ENCODE measurements at places on chromosomes 12 and 14.

DNA sequence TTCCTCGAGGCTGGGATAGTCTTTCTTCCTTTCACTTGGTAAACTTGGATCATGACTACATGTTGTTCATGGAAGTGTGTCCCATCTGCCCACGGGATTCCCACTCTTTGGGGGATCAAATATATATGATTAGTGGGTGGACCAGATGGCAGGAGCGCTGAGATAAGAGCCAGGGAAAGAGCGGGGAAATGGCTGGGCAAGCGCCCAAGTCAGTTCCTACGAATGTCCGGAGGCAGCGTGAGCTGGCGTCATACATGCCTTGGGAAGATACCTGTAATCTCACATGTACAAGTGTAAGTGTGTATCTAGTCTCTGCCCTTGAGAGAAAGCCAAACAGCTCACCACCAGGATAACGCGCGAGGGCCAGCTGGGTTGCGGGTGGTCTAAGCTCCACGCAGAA lies 62.3 kb downstream of the FZD10 start:
- DNase-seq: no peak

DNA sequence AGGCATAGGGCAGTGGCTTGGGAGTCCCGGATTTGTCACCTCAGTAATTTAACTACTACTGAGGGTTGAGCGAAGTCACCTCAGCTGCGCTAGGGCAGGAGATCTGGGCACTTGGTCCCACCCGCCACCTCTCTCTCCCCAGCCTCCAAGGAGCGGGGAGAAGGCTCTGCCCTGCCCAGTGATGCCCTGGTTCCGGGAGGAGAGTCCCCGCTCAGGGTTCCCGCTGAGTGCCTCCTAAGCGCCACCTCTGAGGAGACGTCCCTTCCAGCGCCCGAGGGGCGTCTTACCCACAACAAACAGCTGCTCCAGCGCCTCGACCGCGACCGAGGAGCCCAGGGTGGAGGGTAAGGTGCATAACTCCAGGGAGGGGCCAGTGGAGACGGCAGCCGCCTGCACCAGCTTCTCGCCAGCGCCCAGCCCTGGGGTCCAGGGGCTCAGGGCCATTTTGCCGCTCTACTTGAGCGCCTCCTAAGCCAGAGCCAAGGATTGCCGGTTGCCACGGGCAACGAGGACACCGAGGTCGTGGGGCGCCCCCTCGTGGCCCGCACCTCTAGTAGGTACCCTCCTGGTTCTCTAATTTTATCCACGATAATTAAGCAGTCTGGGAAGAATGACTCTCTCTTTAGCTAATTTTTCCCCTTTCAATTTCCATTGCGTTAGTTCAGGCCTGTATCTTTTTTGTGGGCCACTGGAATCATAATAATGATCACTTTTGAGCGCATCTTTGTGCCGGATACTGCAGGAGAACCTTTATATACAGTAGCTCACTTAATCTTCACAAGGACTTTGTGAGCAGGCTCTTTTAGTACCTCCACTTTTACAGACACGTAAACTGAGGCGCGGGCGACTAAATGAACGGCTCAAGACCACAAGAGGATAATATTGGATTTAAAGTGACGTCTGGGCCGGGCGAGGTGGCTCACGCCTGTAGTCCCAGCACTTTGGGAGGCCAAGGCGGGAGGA lies at the start of gene CCDC175:
TSS of gene CCDC175 (minus strand) at position 481 of the 963 bp plus-strand sequence. CDS start at position 444, 37 bp downstream.
- DNase-seq: peak; percentile 32

DNA sequence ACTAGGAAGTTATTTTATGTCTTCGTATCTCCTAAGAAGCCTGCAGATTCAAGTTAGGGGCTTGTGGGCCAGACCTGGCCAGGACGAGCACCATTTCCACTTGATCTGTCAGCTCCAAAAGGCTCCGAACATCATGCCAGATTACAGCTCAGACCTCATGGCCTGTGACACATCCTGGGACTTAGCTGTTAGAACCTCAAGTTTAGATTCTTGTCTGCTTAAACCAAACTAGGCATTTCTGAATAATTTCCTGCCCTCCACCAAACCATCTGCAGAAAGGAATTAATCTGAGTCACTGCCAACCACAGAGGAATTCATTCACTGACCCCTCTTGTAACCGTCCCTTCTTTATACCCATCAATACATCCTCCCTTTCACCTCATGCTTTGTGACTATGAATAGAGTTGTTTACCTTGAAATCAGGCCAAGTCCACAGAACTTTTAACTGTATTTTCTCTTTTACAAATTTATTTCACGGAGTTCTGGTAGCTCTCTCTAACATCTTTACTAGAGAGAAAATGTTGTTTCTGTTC lies 120.3 kb downstream of the FBXL14 start:
- no peak for DNase-seq

DNA sequence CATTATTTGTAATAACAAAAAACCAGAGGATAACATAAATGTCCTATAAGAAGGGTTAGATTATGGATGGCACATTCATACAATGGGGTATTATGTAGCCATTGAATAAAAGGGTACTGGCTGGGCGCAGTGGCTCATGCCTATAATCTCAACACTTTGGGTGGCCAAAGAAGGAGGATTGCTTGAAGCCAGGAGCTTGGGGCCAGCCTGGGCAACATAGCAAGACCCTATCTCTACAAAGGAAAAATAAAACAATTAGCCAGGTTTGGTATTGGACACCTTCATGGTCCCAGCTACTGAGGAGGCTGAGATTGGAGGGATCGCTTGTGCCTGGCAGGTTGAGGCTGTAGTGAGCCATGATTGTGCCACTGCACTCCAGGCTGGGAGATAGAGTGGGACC lies 14.8 kb downstream of the PTPN11 start:
- no peak for DNase-seq

GRCh38 chr12:32688786-32689185 lies 9.7 kb downstream of the DNM1L start:
- DNase-seq: no peak

GRCh38 chr12:49868449-49868848 lies 25.5 kb upstream of the BCDIN3D start:
- no peak for DNase-seq

GRCh38 chr12:13337791-13338190 lies 141.3 kb downstream of the EMP1 start:
- no peak for DNase-seq

- no peak for DNase-seq
Measured at GRCh38 chr12:96260644-96261043, 66.5 kb downstream of the ELK3 start.

GRCh38 chr14:48914382-48914781 lies 671.8 kb downstream of the RPS29 start:
- no peak for DNase-seq

- DNase-seq: peak; percentile 77
Measured at GRCh38 chr12:78149459-78149858, 318.8 kb downstream of the NAV3 start.

DNA sequence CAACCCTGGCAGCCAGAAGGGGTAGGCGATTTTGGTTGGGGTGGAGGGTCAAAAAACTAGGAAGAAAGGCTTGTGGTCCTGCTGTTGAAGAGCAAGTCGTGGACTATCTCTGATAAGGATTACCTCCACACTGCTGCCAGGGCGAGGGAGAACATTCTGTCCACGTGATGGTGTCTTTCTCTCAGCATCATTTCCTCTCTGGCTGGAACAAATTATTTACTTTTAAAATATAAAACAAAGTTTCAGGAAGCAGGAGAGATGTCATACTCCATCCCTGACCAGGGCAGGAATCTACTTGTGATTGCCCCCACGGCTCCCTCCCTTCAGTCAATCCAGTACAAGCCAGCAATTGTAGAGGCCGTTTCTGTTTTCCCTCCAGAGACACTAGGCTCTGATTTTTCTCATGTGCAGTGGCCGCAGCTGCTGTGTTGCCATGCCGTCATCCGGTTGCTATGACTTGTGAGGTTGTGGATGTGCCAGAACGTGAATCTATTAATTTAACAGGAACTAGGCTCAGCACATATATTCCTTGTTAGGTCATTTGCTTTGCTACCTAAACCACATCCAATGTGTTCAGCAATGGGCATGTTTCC lies 61.5 kb upstream of the PTGR2 start:
- no peak for DNase-seq

- DNase-seq: no peak
Measured at GRCh38 chr14:72559669-72560255, 334.1 kb downstream of the DPF3 start.

- DNase-seq: no peak
Measured at GRCh38 chr14:56816574-56817391, 6.5 kb upstream of the OTX2 start.

DNA sequence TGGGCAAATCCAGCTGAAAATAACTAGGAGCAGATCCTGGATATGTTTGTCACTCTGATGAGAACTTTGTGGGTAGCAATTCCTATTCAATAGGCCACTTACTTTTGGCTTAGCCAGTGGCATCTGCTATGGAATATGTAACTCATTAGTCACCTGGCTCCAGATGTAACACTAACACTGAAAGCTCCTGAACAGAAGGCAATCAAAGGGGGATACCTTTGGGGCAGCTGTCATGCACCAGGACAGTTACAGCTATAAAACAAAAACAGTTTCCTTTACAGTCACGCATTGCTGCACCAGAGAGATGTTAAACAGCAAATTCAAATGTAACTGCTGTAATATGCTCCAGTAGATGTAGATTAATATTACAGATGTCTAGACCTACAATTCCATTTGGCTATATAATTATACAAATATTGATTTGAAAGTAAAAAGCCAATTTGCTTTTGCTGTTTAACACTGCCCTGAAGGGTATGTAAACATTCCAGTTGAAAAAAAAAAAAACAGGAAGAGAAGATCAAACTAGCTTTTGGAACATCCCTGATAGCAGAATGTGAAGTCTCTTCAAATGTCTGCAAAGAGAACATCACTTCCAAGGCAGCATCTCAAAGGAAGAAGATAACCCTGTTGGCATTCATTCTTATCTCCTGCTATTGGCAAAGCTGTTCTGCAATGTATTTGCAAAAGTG lies 18.4 kb downstream of the RACGAP1 start:
- DNase-seq: peak; percentile 81

DNA sequence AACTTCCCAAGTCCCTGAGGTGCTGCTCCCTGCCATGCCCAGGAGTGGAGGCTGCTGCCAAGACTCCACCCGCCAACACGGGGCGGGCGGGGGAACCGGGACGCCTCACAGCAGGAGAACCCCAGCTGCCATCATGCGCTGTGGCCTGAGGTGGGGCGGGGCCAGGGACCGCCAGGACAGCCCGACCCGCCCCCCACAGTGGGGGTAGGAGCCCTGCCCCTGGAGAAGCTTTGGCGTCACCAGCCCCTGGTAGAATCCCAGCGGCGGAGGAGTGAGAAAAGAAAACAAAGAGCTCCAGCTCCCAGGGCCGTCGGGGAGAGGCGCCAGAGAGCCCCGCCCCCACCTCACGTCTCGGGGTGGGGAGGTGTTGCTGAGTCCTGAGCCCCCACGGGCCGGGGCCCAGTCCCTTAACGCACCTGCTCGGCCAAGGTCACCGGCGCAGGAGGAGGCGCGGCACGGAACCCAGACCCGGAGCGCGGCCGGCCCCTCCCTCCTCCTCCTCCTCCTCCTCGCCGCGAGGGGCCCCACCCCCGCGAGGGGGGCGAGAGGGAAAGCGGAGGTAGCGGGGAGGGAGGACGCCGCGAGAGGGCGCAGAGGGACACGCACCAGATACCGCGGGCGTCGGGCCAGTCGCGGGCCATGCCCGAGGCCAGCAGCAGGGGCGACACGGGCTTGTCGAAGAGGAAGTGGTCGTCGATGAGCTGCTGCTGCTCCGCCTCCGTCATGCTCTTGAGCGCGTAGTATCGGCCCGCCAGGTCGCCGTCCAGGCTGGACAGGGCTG lies 1.8 kb downstream of the CKB start:
- peak; percentile 90 for DNase-seq

DNA sequence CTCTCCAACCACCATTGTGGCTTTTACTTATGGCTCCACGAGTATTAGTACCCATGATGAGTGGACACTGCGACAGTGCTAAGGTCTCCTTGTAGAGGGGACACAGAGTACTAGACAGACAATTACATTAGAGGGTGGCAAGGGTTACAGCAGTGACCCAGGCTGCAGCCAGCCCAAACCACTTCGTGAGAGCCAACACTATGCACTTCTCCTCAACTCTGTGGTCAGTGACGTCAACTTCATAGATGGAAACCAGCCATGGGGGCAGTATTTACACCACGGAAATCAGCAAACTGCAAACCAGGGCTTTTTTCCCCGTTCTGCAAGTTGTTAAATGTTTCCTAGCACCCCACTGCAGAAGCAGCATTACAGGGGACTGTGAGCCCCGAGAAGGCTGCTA lies 61.6 kb upstream of the ZFP36L1 start:
- no peak for DNase-seq

GRCh38 chr14:21068521-21069387 lies 1.4 kb upstream of the ARHGEF40 start:
- DNase-seq: peak; percentile 94

GRCh38 chr12:128956755-128957154 lies 103.5 kb downstream of the GLT1D1 start:
- DNase-seq: no peak

DNA sequence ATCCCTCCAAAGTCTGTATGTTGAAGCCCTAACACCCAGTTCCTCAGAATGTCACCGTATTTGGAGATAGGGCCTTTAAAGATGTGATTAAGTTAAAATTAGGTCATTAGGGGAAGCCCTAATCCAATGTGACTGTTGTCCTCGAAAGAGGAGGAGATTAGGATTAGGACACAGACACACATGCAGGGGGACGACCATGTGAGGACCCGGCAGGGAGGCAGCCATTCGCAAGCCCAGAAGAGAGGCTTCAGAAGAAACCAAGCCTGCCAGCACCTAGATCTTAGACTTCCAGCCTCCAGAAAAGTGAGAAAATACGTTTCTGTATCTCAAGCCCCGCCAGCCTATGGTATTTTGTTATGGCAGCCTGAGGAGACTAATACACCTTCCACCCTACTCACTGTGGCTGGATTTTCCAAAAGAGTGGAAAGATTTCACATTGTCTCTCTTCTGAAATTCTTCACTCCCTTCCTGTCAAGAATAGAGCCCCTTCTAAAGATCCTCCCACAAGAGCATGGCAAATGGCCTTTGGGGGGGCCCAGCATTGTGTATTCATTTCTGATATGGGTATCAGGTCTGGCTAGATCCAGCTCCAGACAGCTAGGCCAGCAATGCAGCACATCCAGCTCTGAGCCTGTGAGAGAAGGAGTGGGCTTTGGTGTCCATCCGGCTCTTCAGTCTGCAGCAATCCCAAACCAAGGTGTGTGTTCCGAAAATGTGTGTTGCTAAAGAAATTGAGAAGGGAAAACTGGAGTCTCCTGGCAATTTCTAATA lies 15.4 kb upstream of the UBC start:
- no peak for DNase-seq
